ENCODE measurements at places on chromosomes 7 and 10.

- no peak for DNase-seq
These were observed 98.2 kb downstream of the ANK3 start for GRCh38 chr10:60291344-60291930.

GRCh38 chr7:146764458-146764857 is 647.9 kb downstream of the CNTNAP2 start:
- no peak for DNase-seq

- no peak for DNase-seq
These were observed 234.5 kb downstream of the PARD3 start for GRCh38 chr10:34580643-34581042.

DNA sequence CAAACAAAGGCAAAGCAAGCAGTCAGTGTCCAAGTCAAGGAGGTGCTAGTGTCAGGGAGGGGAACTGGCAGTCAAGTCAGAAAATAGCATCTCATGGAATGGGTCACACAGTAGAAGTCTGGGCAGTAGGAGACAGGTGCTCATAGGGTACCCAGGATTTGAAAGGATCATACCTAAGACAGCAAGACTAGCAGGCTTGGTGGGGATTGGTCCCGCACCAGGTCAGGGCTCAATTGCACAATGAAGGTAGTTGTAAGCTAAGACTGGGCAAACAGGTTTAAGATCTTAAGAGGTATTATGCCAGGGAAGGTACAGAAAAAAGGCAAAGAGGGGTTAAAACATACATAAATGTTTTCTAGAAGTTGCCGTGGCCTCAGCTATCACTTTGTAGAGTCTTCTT is 181.4 kb upstream of the ETV1 start:
- DNase-seq: no peak

DNA sequence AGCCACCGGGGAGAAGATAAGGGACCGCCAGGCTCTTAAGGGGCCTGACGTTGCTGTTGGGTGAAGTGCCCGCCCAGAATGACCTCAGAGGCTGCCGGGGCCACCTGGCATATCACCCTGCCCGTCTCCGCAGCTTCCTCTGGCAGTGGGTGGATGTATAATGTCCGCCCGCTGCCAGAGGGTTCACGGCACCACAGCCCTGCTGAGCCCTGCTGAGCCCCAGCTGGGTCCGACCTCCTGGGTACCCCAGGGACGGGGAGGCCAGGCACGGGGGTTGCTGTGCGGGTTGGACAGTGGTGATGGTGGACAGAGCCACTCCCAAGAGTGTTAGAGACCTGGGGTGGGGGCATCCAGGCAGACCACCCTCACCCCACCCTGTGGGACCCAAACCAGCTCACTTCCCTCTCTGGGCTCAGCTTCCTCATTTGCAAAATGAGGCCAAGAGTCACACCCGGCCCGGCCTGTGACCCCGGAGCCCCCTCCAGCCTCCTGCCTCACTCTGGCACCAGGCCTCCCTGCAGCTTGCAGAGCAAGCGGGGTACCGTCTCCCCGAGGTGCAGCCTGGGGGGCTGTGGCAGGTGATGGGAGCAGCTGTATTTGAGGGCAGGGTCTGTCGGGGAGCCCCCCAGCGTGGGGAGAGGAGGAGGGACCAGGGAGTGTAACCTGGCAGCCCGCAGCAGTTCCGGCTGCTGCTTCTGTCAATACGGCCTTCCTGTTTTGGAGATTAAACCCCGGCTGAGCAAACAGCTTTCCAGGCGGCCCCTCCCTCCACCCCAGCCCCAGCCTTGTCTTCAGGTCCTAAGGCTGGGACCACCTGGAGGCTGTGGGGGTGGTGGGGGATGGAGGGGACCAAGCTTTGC is 8.4 kb upstream of the LFNG start:
- DNase-seq: peak; percentile 65

- DNase-seq: no peak
These were observed 129.6 kb upstream of the MKLN1 start for GRCh38 chr7:131197920-131198615.

DNA sequence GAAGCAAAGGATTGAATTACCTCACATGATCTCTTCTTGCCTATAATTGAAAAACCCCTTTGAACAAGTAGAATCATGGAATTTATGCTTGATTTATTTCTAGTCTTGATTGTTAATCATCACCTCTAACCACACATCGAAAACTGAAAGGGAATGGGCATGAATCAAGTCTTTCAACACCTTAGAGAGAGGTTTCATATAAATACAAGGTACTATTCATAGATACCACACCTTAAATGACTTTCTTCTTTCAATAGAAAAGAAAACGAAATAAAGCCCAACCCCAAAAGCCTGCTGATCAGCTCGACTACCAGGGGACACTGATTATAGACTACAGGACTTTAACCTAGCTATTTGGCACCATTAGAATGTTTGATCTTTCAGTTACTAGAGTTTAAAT is 128.6 kb upstream of the PTPRZ1 start:
- no peak for DNase-seq

- no peak for DNase-seq
These were observed 228.4 kb downstream of the PLXNA4 start for GRCh38 chr7:132347858-132348257.

GRCh38 chr10:124266468-124267230 is 152.1 kb downstream of the OAT start:
- no peak for DNase-seq

DNA sequence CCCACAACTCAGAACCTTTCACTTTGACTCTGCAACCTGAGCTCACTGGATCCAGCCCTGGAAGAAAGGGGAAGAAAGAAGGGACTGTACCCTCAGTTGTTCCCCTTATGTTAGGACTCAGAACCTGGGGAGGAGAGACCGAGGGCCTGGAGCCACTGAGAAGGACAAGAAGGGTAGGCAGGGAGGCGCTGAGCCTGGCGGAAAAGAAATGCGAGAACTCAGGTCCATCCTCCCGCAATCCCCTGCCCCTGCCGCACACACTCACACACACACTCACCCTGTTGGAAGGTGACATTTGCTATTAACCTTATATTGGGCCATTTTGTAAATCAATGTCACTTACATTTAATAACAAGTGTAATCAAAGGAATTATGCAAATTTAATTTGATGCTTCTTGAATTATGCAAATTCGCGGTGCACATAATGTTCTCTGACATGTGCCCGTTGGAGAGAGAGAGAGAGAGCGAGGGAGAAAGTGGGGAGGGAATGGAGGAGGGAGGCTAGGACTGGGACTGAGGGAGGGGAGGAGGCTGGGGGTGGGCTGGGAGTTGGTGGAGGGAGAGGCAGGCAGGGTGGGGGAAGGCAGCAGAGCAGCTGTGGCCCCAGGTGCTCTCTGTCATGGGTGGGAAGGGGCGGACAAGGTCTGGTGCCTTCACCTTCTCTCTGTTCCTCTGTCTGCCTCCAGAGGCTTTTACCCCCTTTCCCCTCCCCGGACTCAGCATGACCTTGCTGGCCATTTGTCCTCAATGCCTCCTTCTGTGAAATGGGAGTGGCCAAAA is 99.6 kb upstream of the PAX2 start:
- no peak for DNase-seq

DNA sequence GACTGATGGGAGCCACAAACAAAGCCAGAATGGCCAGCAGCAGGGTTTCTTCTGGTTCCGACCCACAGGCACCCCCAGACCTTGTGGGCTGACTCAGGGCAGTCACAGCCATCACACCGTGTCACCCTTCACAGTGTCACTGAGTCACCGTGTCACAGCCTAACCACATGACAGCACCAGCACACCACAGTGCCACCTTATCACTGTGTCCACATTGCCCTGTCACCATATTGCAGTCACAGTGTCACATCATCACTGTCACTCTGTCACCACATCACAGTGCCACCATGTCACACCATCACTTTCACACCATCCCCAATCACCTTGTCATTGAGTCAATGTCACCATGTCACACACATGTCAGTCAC is 77.0 kb downstream of the OAT start:
- no peak for DNase-seq

DNA sequence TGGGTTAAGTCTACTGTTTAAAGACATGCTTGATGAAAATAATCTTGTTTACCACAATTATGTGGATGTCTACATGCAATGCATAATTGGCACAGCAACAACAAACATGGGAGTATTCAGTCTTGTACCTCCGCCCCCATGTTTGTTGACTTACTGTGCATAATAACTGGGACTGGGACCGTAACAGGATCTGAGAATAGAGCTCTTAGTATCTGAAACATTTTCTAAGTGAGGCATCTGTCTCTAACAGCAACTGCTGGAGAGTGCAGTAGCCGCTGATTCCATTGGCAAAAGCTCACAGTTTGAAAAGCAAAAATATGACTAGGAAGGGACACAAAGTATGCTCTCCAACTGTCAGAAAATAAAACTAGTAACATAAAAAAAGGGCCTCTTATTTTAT is 61.6 kb downstream of the ENO4 start:
- no peak for DNase-seq

DNA sequence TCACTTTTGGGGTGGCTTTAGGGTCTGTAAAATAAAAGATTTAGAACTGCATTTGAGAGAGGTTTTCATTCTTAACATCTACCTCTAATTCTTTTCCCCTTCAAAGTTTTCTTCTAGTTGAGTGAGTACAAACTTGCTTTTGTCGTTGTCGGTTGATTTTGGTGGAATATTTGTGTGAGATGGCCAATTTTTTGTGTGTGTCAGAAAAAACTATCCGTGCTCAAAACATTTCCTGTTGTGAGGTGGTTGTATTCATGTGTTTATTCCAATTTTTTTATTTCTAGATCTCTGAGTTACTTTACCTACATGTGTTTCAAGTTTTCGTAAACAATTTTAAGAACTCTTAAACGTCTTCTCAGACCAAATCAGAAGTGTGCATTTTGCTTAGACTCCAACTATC is 1.6 kb downstream of the AHR start:
- DNase-seq: no peak

GRCh38 chr7:65966146-65966545 is 15.9 kb downstream of the GUSB start:
- no peak for DNase-seq

DNA sequence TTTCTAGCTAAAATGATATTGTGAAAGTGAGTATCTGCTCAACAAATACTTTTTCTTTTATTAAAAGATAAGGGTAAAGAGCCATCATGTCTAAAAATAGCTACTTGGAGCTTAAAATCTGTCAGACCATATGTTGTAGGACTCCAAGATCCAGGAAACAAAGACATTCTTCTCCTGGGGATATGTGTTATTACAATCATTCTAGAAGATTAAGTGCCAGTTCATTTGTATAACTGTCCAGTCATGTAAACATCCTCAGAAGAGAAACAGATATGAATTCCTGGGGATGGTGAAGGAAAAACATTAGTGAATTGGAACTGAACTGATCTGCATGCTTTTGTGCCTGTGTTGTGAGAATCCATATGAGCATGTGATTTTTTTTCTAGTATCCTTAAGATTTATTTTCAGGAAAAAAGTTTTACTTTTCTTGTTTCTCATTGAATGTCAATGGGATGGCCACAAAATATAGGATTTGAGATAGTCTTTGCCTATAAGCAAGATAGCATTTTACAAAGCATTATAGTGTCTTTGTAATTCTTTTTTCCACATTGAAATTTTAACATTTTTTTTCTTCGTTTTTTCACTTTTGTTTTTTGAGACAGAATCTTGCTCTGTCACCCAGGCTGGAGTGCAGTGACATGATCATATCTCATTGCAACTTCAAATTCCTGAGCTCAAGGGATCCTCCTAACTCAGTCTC is 14.4 kb upstream of the MTERF1 start:
- no peak for DNase-seq

DNA sequence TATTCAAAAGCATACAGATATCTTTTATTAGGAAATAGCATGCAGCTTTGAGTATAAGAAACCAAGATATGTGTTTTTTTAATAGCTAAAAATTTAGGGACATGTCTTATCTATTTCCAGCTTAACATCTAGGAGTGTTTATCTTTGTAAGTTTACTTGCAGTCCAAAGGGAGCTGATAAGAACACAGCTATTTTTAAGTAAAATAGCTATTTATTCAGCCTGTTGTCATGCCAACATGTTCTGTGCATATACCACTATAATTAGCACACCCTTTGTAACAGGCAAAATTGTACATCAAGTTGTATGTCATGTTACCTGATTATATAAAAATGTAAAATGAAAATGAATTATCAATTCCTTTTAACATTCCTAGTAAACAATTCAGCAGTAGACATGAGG is 29.6 kb downstream of the FAM133B start:
- no peak for DNase-seq

DNA sequence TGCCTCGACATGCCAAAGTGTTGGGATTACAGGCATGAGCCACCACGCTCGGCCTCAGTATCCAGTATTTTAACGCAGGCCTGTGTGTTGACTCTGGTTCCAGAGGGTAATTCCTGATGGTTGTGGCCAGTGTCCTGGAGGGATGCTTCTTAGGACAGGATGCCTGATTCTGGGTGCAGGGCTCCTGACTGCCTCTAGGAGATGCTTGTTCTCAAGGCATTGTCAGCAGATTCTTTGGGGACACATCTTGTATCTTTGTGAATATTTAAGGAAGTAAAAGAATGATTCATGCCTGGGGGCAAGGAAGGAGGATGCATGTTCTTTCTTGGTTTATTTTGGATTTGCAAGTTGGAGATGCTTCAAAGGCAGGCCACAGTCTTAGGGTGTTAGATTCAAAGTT is 2.2 kb downstream of the ZDHHC4 start:
- peak; percentile 28 for DNase-seq

- no peak for DNase-seq
These were observed 146.3 kb upstream of the GPR26 start for GRCh38 chr10:123519861-123520260.

- no peak for DNase-seq
These were observed 62.4 kb upstream of the MKRN1 start for GRCh38 chr7:140541513-140542227.
